NCI-H187 treated with DMSO at 0.1 percent for 48 hours (cell line): ENCODE measurements at places on chromosomes 2 and 18.
A peak's percentile ranks its signal among the peaks of the same experiment; 100 is the strongest.

DNA sequence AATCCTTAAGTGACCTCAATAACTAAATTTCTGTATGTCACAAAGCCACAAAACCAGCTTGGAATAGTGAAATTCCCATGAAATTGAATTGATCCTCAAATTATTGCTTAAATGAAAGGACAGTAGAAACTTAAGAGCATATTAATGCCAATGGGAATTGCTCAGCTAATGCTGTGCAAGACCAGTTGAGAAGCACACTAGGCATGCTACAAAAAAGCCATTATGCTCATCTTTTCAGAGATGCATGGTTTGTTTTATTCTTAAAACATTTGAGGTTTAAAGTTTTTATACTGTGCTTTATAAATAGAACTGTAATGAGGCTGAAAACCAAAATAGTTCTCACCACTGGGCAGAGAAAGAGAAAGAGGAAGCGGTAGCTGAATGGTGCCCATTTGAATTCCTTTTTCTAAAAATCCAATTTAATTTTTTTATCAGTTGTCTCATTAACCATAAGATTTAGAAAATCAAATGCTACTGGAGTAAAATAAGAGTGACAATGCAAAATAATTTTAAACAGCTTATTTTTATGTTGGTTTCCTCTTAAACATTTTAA is 98.6 kb downstream of the LNPK start:
- DNase-seq: no peak

GRCh38 chr2:145273840-145274239 is 753.9 kb upstream of the ZEB2 start:
- DNase-seq: no peak

DNA sequence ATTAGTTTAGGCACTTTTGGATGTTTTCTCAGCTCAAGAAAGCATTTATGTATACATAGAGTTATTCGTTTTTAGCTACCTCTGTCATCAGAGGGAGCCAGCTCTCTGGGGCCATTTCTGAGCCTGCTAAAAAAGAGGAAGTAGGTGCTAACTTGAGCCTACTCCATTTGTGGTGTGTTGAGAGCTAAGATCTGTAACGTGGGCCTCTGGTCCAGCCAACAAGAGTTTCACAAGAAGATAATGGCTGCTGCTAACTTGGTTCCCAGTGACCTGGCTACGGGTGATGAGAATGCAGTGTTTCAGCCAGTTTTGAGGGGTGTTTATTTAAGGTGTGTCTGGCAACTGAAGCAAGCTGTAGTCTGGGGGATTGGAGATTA is 182.5 kb downstream of the PRKCE start:
- no peak for DNase-seq

DNA sequence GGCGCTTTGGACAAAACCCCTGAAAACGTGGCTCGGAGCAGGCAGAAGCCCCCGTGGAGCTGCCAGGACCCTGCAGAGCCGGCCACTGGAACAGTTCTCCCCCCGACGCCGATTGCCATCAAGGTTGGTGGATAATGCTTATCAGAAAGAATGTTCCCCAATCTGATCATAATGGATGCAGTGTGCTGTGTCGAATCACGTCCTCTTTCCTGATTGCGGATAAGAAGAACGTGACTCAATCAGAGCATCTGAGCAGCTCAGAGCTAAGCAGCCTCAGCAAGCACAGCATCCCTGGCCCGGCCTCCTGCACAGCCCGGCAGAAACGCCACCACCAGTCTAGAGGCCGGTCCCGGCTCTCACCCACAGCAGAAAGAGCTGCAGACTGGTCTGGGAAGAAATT is 488.0 kb downstream of the EIPR1 start:
- no peak for DNase-seq

DNA sequence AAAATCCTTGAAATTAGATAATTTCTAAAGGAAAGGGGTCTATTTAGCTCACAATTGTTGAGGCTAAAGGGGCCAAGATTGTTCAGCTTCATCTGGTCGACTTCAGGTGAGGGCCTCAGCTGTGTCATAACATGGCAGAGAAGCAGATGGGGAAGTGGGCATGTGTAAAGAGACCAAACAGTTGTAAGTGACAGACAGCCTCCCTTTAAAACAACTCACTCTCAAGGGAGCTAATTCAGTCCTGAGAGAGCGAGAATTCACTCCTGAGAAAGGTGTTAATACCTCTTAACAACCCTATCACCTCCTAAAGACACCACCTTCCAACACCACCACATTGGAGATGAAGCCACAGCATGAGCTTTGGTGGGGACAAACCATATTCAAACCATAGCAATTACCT is 62.4 kb downstream of the KCMF1 start:
- DNase-seq: no peak

GRCh38 chr2:148922776-148923475 is 47.9 kb downstream of the KIF5C start:
- no peak for DNase-seq

DNA sequence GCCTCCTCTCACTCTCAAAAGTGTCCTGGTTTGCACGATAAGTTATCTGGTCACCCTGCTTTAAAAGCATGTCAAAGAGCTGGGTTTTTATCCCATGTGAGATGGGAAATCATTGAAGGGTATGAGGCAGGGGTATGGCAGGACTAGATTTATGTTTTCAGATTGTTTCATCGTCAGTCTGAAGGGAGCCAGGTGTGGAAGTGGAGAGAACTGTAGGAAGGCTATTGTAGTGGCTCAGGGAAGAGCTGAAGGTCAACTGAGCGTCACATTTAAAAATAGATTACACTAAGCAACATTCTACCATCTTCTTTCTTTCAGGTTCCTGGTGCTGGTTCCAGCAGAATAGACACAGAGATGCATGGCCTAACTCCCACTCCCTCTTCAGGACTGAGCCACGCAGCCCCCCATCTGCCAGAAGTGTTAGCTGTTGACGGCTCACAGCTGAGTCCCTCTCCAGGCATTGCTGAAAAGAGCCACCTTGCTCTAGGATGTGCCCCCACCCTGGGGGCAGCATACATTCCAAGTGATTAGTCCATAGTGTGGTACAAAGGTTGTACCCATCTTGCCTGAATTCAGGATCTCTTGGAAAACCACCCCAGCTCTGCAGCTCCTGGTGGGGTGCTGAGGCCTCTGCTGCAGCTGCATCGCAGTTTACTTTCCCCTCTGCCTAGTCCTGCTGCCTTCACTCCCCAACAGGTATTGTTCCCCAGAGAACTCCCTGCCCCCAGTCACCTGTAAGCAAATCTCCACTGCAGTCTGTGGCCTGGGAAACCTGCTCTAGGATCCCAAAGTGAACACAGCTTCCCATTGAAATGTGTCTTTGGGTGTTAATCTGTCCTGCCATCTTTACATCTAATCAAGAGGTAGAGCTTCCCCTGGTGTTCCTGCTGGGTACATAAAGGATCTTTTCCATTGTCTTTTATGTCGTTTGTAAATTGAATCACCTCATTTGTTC is 79.5 kb upstream of the KLF7 start:
- peak; percentile 34 for DNase-seq

DNA sequence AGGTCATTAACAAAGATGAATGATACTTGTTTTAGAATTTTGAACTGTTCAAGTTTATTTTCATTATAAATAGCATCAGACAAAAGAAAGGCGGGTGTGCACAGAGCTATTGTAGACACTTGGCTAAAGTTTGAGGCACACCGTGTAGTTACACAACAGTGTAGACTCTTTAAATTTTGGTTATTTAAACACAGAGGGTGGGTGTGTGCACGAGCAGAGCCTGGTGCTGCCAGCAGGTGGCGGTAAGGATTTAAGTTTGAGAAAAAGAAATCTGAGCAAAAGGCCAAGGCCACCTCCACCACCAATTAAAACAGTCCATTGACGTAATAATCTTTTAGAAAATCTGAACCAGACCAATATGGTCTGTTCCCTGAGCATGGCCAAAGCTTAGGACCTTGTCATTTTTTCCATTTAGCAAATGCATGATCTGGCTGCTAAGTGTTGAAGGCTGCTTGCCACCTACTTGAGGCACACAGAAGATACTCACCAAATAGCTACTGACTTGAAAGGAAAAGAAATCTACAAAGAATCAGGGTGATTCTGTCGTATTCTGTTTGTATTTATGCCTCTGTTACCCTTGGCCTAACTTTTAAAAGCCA is 14.3 kb downstream of the COPS7B start:
- no peak for DNase-seq

DNA sequence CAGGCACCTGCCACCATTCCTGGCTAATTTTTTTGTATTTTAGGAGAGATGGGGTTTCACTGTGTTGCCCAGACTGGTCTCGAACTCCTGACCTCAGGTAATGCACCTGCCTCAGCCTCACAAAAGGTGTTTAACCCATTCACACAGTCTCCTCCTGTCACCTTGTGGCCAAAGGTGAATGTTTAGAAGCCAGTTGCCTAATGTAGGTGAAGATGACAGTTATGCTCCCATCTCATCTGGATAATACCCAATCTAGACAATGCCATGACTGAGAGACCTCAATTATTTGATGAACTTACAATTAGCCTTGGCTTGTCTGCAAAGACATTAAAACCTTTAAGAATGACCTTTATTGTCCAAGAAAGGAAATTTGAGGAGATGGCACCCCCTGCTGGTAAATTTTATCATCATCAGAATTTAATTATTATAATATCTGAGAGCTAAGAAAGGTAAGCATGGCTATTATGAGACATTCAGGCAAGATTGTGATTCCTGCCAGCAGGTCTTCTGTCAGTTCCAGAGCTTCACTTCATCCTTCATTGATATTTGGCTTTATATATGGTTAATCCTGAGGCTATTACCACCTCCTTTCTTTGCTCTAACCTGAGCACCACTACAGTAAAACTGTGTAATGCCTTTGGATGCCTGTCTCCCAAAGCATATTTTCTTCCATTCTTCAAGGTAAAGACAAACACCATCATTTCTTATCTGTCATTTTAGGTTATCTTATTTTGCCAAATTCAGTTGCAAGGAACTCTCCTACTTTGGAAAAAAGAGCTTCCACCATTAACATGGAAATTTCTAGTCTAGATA is 117.6 kb downstream of the FAM124B start:
- no peak for DNase-seq

DNA sequence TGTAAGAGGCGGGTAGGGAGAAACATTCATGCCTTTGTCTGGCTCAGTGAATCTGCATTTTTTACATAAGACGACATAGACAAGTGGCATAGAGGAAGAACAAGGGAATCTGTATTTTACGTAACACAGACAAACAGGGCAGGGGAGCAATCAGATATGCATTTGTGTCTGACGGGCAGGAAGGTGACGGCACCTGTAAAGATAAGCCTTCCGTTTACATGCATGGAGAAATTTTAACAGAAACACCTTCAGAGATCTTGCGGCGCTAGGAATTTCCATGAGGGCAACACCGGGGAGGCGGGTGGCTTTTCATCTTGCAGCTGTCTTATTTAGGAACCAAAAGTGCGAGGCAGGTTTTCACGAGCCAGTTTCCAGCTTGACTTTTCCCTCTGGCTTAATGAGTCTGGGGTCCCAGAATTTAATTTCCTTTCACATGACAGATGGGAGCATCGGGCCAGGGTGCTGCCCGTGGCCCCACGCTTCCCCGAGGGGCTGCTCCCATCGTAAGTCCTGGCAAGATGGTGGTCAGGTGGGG is 42.6 kb downstream of the RTP5 start:
- DNase-seq: no peak

GRCh38 chr2:67671464-67672450 is 274.6 kb downstream of the ETAA1 start:
- no peak for DNase-seq

DNA sequence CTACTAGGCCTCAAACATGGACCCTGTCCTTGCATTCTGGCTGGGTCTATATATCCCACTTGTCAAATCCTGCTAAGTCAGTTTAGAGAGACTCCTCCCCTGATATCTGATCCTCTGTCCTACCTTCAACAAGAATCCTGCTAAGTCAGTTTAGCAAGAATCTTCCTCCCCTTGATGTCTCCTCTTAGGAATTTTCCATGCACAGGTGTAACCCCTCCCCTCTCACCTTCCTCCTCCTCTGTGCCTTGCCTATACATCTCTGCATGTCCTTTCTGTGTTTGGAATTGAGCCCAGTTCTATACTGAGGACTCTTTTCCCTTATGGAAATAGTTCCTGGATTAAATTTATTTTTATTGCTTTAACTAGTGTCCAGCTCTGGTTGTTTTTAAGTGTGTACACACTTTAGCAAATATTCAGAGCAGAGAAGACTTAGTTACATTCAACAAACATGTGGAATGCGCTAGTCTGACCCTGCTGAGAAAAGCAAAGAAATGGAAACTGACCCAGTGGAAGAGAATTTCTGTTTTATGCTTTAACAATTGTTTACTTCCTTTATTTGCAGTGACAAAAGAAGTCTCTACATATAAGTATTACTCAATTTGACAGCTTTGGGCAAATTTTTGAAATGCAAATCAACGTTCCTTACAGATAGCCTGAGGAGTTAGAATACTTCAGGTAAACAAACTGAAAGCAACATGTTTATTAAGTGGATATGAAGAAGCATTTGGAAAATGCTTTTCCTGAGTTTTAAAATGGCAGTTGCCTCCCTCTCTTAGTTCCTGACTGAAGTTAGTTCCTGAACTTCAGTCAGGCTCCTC is 80.6 kb downstream of the RIT2 start:
- no peak for DNase-seq

GRCh38 chr2:70902067-70902442 is 33.6 kb upstream of the ATP6V1B1 start:
- no peak for DNase-seq

DNA sequence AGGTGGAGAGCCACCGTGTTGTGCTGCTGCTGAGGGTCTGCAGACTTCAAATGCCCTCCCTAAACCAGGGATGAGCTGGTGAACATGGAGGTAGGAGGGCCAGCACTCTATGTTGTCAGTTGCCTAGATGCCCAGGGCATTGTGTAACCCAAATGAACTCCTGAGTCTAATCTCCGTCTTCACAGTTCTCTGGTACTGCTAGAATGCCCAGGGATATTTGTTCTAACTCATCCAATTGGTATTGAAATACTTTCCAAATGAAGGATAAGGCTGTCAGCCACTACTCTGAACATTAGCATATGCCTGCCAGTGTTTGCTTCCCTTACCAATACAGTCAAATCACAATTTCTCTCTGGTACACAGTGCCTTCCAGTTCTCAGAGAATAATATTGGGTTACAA is 492.6 kb downstream of the SLC4A3 start:
- DNase-seq: no peak

GRCh38 chr2:29059624-29060023 is 14.7 kb downstream of the PCARE start:
- DNase-seq: no peak

GRCh38 chr2:16187482-16187817 is 247.1 kb downstream of the MYCN start:
- DNase-seq: no peak

- no peak for DNase-seq
Measured at GRCh38 chr2:29703336-29703735, 218.1 kb downstream of the ALK start.

DNA sequence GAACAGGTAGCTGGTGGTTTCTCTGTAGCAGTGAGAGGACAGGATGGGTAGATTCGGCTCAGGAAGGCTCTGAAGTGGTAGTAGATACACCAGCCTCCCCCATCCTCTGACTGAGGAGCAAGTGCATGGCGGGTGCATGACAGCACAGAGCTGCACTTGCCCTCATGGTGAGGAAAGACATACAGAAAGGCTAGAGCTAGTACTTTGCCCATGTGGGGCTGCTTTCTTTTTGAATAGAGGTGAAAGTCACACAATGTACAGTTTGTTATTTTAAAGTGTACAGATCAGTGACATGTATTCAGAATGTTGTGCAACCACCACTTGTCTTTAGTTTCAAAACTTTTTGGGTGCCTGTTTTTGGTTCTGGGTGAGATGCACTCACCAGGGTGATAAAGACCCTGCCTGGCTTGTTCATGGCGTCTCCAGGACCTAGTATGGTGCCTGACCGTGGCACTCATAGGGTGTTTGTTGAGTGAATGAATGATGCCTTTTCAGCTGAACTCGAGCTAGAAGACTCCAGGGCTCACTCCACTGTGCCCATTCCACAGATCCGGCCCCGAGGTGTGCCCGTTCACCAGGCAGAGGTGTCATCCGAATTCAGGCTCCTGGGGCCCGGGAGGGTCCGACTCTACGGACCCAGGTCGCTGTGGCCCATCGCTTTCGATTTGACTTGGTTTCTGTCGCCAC is 421 bp upstream of the VAMP5 start:
- no peak for DNase-seq
